ENCODE measurements at places on chromosomes 2 and 18. TPM values are rescaled to one million over a fixed set of nuclear protein-coding genes. Genes with fewer than 3 reads are reported as not detected.

CHRND gene
- not detected for polyA plus RNA-seq

DNA sequence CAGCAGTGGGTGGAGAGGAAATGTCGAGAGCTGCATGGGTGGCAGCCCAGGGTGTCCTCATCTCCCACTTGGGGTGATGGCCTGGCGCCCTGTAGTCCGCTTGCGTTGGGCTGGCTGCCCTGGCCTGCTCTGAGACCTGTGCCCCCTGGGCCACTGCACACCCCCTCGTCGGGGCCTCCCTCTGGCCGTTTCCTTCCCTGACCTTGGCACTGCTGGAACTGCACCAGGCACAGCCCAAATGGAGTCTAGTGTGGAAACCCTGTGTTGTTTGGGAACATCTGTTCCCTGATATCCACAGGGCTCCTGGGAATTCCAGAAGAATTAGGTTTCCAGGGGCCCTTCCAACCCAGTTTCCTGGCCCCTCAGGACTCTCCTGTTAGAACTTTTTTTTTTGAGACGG is 13.9 kb downstream of the EFHD1 start:
- DNase-seq = no peak

DNA sequence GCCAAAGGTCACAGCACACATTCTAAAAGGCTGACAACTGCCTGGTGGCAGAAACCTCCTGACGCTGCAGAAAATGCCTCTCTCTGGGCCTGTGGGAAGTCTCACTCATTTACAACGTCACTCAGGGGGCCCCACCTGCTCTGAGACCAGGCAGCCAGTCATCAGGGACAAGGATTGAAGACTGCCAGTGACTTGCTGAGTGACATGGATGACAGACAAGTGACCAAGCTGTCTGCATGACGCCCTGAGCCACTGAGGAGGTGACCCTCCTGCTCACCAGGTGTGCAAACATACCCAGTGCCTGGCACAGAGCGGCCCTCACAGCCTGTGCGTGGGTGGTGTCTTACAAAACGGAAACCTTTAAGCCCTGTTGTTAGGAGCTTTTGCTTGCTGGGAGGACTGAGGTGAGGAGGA is 392.4 kb downstream of the TNS1 start:
- no peak for DNase-seq

- no peak for DNase-seq
These were observed 148.8 kb downstream of the ACKR3 start for GRCh38 chr2:236718207-236718992.

DNA sequence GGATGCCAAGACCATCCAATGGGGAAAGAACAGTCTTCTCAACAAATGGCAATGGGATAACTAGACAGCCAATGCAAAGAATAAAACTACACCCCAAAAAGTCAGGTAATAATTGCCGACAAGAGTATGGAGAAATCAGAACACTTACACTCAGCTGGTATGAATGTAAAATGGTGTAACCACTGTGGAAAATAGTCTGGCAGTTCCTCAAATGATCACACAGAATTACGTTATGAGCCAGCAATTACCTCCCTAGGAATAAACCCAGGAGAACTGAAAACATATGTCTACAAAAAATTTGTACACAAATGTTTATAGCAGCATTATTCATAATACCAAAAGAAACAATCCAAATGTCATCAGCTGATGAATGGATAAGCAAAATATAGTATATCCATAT is 8.8 kb downstream of the IWS1 start:
- no peak for DNase-seq

Data from left lung (tissue), 14 donors.